ENCODE measurements at places on chromosomes 4 and X.

- no peak for DNase-seq
Observed at GRCh38 chr4:26015133-26015651, 101.2 kb downstream of the SMIM20 start.

DNA sequence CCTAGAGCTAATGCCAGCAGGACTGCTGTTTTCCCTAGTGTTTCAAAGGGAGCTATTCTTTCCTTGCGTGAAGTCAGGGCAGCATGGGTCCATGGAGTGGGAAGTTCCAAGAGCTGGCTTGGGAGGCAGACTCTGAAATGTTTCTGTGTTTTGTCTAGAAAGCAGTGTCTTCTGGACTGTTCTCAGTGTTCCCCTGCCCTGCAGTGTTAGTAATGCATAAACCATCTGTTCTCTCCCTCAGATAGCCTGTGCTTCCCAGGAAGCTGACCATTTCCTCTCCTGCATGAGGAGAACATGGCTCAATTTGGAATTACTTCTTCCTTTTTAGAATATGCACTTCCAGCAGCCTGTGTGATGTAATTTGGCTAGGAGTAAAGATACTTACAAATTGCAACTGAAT lies 116.7 kb upstream of the CXCL13 start:
- DNase-seq: no peak

DNA sequence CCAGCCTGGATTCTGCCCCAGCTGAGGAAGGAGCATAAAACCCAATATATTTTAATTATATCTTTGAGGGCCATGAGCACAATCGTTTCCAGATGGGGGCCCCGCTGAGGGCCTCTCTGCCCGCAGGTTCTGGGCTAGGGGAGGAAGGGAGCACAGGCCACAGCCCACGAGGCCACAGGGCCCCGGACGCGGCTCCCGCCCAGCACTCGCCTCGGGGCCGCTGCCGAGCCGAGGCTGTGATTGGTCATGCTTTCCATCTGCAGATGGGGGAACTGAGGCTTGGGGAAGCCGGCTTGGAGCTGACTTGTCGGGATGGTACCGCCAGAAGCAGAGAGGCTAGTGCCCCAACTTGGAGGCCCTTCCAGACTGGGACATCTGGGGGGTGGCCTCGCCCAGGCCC lies 34.0 kb downstream of the TACC3 start:
- no peak for DNase-seq

- DNase-seq: no peak
Observed at GRCh38 chrX:120522820-120523219, 37.9 kb downstream of the CUL4B start.

DNA sequence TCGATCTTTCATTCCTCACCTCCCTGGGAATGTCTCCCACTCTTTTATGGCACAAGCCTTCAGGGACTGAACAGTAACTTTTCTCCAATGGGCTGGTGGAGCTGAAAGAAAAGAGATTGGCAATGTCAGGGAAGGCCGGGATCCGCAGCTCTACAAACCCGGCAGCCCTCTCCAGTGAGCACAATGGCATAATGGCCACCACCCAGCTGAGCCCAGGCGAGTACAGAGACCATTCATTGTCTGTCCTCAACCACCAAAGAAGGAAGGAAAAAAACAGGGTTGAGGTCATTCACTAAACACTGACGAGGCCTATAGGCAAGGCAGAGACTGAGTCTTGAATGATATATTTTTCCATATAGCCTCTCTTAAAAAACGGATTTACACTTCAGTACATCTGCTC lies 3.6 kb downstream of the GEMIN8 start:
- no peak for DNase-seq

DNA sequence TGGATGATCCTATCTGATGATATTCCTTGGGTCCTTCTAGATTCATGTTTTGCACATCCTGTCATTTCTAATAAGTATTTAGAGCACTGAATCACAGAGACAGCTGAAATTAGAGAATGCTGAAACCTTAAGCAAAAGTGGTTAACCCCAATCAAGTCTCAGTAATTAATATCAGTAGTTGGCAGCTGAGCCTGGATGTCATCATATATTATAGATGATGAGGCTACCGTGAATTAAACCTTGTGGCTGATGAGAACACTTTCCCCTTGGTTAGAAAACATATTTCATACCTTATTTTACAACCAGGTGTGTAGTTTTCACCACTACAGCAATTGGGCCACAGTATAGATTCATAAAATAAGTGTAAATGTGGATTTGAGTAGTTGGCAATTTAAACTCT lies 499.0 kb downstream of the PDGFC start:
- no peak for DNase-seq

- DNase-seq: no peak
Observed at GRCh38 chrX:155148724-155149537, 67.3 kb upstream of the VBP1 start.

GRCh38 chr4:183398298-183399125 lies 45.9 kb upstream of the CDKN2AIP start:
- DNase-seq: peak; percentile 55

- DNase-seq: no peak
Observed at GRCh38 chr4:38109896-38110295, 149.7 kb downstream of the PTTG2 start.

DNA sequence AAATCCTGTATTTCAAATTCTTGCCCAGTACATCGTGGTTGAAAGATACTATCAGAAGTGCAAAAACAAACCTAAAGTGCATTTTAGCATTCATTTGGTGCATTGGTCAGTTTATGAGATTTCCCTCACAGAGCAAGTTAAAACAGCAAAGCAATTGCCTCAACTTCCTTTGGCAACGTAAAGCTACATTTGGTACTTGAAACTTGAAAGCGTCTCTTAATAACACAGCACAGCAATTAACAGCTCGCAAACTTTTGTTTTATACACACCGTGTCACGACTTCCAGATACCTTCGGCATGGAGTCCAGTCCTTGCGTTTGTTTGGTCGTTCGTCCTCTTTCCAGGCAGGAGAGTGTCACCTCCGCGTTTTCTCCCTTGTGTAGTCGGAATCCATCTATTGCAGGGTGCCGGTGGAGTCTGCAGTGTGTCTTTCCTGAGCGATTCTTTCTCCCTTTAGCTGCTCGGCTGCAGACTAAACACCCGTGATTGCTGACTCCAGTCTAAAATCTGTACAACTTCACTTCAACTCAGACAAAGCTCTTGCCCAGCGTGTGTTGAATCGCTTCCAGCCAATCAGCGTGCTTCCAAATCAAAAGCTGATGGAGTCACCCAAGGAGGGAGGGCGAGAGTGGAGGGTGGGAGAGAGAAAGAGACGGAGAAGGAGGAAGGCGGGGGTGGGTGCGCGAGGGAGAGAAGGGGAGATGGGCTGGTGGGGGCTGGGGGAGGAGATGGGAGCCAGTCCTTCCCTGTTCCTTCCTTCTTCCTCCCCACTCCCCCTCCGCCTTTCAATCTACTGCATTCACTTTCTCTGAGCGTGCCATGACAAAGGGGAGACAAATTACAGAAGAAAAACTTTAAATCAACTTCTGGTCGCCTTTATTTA lies at the start of gene PCDH18:
PCDH18 (minus strand) TSS at position 509 of the 883 bp plus-strand sequence; CDS start at position 103, 406 bp downstream.
- no peak for DNase-seq

DNA sequence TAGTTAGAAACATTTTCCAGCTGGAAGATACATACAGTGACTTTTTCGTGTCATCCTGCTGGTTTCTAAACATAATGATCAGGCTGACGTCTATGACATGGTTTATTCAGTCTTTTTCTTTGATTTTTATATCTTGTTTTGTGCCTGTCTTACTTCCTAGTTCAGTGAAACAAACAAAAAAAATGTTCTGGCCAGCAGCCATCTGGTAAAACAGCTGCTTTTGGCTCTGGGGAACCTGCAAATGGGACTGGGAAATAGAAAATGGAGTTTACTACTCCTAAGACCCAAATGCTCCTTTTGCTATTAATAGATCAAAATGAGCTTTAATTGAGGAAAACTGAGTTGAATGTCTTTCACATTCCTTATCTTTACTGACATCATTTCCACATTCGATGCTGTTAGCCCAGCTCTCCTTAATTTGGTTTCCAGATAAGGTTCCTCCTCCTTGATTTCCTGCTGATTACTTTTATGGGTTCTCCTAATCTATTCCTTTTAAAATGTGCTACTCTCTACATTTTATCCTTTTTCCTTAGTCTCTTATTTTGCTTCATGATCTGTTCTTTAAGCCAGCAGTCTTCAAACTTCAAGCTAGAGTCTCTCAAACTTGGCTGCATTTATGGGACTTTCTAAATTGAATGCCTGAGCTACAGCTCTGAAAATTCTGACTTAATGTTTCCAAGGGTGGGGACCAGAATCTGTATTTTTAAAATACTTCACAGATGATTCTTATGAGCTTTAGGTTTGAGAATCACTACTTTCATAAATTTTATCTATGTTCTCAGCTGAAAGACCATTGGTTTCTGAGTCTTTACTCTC lies 499.5 kb downstream of the ANKRD50 start:
- DNase-seq: no peak

DNA sequence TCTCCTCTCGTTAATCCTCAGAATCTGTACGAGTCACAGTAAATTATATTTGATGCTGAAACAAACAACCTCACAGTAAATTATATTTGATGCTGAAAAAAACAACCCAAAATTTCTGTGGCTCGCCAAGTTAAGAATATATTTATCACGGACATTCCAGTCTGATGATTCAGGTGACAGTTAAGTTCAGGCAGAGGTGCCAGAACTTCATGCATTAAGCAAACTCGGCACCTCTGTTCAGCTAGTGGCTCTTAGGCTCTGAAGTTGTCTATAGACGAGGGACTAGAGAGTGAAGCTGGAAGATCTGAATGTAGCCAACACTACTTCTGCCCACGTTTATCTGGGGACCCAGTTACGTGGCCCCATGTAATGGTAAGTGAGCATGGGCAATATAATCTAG lies 132.2 kb upstream of the AGA start:
- DNase-seq: no peak

DNA sequence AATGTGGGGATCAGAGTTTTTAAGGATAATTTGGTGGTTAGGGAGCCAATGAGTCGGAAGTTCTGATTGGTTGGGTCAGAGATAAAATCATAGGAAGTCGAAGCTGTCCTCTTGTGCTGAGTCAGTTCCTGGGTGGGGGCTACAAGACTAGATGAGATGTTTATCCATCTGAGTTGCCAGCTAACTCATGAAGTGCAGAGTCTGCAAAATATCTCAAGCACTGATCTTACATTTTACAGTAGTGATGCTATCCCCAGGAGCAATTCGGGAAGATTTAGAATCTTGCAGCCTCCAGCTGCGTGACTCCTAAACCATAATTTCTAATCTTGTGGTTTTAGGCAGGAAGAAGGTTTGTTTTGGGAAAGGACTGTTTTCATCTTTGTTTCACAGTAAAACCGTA lies 565.8 kb upstream of the SPANXN1 start:
- no peak for DNase-seq

GRCh38 chrX:154470434-154470833 lies 8.6 kb downstream of the LAGE3 start:
- no peak for DNase-seq

DNA sequence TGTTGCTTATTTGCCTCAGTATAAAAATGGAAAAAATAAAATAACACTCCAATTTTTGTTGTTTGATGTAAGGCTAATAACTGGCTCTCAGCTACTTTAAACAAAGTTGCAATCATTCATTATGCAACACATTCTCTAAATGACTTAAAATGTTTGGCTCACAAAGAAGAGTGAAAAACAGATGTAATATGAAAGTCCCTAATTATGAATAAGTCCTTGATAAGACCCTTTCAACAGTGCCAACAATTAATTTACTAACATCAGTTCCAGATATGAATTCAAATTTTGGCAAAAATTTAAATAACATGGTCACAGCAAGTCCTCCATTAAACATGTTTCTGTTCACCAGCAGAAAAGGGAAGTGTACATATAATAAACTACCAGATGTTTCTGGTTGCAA lies 69.8 kb downstream of the PAPSS1 start:
- no peak for DNase-seq

DNA sequence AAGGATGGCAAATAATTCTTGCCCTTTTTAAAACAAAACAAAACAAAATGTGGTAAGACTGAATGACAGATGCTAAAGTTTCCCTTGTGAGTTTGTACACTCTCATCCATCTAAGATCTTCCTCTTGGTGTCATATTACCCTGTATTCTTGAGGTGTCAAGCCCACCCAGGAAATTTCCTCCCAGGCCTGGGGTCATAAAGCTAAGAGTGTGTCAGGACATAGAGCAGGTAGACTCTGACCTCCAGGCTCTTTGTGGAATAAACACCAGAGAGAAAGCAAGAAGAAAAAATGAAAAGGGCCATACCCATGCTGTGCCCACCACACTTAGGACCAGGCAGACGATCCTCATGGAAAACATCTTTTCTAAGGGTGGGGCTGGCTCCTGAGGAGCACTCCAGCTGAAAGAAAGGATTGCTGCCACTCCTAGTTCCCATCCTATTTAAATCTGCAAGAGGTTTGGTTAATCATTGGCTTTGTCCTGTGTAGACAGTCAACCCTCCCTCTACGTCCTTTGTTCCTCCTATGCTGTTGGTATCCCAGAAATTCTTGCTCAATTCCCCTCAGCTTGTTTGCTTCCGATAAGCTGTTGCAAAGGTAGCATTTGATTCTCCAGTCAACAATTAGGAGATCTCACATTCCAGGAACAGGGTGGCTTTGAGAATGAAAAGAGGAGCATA lies at the start of gene FGA:
FGA (minus strand) TSS at position 414 of the 678 bp plus-strand sequence; CDS start at position 359, 55 bp downstream.
- DNase-seq: no peak

DNA sequence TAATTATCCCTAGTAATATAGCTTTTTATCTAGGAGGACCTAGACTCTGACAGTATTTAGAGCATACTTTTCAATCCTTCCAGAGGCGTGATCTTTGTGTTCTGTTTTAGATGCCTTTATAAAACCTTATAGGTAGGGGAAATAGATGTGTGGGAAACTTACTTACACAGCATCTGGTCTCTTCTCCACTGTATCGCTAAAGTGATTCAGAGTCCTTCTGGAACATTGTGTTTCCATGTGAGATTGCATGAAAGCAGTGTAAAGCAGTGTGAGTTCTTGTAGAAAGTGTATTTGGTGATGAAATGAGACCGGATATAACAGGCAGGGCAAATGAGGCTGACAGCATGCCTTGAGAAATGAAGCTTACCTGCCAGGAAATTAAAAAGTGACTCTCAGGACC lies 9.5 kb downstream of the GABRB1 start:
- DNase-seq: no peak

DNA sequence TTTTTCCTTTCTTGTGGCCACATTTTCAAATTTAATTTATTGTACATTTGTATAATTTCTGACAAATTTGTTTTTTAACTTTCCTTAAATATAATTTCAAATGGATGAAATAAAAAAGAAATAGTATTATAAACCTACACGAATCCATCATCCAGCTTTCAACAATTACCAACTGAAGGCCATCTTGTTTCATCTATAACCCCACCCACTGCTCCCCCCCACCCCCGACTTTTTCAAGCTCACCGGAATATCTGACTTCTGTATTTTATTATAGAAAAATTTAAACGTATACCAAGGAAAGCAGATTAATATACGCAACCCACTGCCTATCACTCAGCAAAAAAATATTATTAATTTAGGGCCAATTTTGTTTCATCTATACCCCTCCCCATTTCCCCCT lies 1.1 kb downstream of the MORF4L2 start:
- DNase-seq: no peak

DNA sequence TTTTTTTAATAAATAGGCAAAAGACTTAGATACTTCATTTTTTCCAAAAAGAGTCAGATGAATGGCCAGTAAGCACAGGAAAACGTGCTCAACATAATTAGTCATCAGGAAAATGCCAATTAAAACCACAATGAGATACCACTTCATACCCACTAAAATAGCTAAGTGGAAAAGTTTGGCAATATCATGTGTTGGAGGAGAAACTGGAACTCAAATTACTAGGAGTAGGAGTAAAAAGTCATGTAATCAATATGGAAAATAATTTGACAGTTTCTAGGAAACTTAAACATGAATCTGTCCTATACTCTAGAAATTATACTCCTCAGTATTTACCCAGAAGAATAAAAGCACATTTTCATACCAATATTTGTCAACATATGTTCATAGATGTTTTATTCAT lies 449.8 kb downstream of the INPP4B start:
- DNase-seq: no peak

Measured in activated naive CD4-positive, alpha-beta T cell (primary cell).